NCI-H1105 (cell line): ENCODE measurements at places on chromosomes 12 and 14.

DNA sequence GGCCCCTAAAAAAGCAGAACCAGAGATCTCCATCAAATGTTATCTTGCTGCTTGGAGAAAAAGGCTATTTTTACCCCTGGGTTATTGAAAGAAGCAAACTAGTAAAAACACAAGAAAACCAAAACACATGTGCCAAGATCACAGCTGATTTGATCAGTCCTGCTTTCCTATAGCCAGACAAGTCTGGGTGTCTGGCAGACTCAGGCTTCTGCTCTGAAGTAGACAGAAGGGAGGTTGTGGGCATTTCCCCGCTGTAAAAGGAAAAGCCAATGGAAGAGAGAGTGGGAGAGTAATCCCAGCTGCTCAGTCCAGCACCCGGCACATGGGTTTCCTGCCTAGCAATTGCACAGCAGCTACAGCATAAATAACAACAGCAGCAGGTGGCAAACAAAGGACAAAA is 177.9 kb downstream of the PHLDA1 start:
- no peak for DNase-seq

GRCh38 chr12:12983420-12984035 is 16.5 kb downstream of the HEBP1 start:
- DNase-seq, result peak; percentile 64

- DNase-seq, result no peak
Measured at GRCh38 chr14:74239848-74240793, 872 bp downstream of the VSX2 start.

- DNase-seq, result no peak
Measured at GRCh38 chr12:43162138-43162537, 389.9 kb downstream of the ADAMTS20 start.

- DNase-seq, result no peak
Measured at GRCh38 chr12:116552773-116553373, 6.3 kb upstream of the MAP1LC3B2 start.

GRCh38 chr14:24965934-24966578 is 83.9 kb downstream of the STXBP6 start:
- no peak for DNase-seq

GRCh38 chr12:52969828-52970569 is 21.1 kb downstream of the KRT18 start:
- DNase-seq, result no peak

DNA sequence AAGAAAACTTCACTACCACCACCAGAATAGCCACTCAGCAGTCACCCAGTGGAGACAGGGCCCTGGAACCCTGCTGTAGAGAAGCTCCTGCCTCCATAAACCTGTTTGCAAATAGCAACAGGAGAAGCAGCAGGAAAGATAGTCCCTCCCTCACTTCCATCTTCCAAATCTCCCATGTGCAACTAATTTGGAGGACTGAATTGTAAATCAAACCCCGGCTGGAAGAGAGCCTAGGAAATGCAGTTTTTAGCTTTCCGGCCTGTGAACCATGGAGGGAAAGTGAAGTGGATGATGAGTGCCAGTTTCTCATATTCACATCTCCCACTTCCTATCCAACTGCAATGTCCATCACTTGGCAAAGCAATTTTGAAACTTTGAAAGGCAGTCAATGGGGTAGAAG is 167.2 kb upstream of the FRMD6 start:
- no peak for DNase-seq

- DNase-seq, result no peak
Measured at GRCh38 chr12:45309836-45310626, 94.1 kb downstream of the ANO6 start.

- DNase-seq, result peak; percentile 66
Measured at GRCh38 chr14:102262929-102263462, 42.0 kb downstream of the MOK start.

GRCh38 chr12:56298828-56299227 is 1.3 kb downstream of the CS start:
- DNase-seq, result no peak

GRCh38 chr14:65304239-65304638 is 108.3 kb upstream of the FUT8 start:
- DNase-seq, result no peak

DNA sequence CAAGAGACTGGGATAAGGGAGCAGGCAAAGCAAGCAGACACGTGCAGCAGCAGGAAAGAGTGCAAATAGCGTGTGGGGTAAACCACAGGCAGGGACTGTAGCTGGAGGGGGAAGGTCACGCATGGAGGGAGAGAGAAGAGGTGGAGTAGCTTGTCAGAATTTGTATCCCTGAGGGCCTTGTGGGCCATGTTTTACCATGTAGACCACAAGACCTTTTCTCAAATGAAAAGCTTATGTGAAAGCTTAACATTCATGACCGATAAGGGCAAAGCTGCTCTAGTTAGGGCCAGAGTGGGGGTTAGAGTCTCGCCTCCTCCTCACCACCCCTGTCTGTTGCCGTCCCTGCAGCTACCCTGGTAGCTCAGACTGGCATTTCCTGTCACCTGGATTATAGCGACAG is 152.9 kb upstream of the E2F7 start:
- no peak for DNase-seq

GRCh38 chr12:98743362-98743953 is 98.4 kb downstream of the APAF1 start:
- peak; percentile 8 for DNase-seq

- DNase-seq, result no peak
Measured at GRCh38 chr12:56237552-56237951, 7.7 kb downstream of the SLC39A5 start.

DNA sequence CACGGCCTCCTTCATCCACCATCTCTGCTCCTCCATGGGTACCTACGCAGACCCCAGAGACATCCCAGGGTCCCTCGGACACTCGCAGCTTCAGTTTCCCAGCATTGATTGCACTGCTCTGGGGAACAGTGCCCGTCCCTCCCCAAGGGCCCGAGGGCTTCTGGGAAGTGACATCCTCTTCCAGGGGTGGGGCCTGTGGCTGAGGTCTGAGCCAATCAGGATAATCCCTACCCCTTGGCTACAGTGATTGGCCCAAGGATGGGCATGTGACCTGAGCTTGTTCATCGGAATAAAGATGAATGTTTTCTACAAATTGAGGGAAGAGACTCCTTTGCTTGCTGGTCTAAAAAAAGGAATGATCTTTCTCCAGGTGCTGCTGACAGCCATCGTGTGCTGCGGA is 37.3 kb upstream of the MYL2 start:
- DNase-seq, result no peak

DNA sequence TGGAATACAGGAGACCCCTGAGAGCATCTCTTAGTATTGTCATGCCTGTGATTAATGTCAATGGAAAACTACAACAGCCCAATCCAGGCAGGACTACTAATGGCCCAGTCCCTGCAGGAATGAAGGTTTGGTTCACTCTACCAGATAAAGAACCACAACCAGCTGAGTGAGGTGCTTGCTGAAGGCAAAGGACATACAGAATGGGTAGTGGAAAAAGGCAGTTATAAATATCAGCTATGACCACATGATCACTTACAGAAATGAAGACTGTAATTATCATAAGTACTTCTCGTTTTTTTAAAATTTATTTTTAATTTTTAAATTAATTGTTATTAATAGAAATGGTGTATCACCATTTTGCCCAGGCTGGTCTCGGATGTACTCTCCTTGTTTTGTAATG is 17.2 kb upstream of the LPCAT3 start:
- no peak for DNase-seq

DNA sequence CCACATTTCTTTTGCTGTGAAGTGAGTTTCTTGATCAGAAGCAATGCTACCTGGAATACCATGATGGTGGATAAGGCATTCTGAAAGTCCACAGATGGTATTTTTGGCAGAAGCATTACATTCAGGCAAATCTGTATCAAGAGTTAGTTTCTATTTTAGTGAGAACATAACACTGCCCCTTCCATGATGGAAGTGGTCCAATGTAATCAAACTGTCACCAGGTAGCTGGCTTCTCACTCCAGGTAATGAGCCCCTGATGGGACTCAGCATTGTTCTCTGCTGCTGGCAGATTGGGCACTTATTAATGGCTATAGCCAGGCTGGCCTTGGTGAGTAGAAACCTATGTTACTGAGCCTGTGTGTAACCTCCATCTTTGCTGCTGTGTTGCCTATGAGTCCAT is 80.7 kb downstream of the KCNA5 start:
- peak; percentile 7 for DNase-seq

- no peak for DNase-seq
Measured at GRCh38 chr14:99544991-99545390, 59.0 kb downstream of the CCDC85C start.

GRCh38 chr14:105541218-105541875 is 15.0 kb downstream of the TMEM121 start:
- DNase-seq, result no peak

GRCh38 chr14:100030452-100031153 is 34.6 kb upstream of the EVL start:
- DNase-seq, result no peak

DNA sequence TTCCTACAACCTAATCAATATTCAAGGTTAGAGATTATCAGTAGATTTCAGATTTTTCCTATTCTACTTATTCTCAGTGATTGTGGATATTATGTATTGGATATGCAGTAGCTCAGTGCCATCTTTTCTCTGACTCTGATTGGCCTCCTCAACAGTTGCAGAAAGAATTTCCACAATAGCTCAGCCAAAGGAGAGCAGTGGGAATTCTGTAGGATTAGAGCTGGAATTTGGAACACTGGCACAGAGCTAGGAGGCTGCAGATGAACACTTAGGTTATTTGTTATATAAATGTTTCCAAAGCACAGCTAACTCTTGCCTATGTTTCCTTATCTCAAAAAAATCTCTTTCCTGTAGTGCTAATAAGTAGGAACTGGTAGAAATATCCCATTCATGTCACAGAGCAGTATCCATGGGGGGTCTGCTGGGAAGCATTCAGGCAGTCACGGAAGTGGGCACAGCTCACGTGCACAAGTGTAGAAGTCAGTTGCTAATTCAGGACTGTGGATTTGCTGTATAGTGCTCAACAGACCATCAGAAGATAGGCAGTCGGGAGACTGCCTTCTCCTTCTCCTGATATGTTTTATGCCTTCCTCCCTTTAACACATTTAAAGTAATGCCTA is 116.2 kb upstream of the TMEM260 start:
- no peak for DNase-seq

DNA sequence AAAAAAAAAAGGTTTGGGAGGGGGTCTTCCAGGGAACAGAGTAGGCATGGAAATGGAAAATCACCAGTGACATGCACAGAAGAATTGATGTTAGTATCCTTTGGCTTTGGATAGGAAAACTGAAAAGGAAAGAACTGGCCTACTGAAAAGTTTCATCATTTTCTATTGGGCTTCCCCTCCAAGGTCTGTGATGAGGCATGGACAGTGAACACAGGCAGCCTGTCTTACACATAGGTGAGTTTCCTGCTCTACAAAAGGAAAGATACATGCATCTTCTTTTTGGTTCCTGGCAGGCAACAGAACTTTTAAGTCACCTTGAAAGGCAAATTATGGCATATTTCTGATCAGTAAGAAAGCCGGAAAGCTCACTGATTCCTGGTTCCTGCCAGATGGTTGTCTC is 5.8 kb downstream of the BMAL2 start:
- no peak for DNase-seq
